LHCN-M2 (cell line): ENCODE measurements at places on chromosomes 5 and 9. TPM values are rescaled to one million over a fixed set of nuclear protein-coding genes. Genes with fewer than 3 reads are reported as not detected.

- DNase-seq = no peak
Observed at GRCh38 chr5:138909734-138910133, 34.6 kb upstream of the LRRTM2 start.

- peak; percentile 47 for DNase-seq
Observed at GRCh38 chr5:1772634-1773033, 27.0 kb downstream of the MRPL36 start.

- DNase-seq = no peak
Observed at GRCh38 chr5:174106997-174107655, 61.6 kb downstream of the NSG2 start.

DNAH5 gene
- total RNA-seq = 0.75 and 1.3 TPM in 2 replicates

GRCh38 chr5:95454536-95454935 is 63.4 kb downstream of the FAM81B start:
- DNase-seq = no peak

GARIN3 gene
- not detected in 2 replicates for total RNA-seq

GRCh38 chr5:158908425-158909220 is 191.1 kb downstream of the EBF1 start:
- no peak for DNase-seq

- peak; percentile 6 for DNase-seq
Observed at GRCh38 chr5:69049151-69049550, 44.7 kb upstream of the SLC30A5 start.

SAPCD2 gene
- 16.1 and 17.7 TPM in 2 replicates for total RNA-seq

GRCh38 chr5:149898811-149899210 is 45.8 kb downstream of the PDE6A start:
- DNase-seq = no peak

DNA sequence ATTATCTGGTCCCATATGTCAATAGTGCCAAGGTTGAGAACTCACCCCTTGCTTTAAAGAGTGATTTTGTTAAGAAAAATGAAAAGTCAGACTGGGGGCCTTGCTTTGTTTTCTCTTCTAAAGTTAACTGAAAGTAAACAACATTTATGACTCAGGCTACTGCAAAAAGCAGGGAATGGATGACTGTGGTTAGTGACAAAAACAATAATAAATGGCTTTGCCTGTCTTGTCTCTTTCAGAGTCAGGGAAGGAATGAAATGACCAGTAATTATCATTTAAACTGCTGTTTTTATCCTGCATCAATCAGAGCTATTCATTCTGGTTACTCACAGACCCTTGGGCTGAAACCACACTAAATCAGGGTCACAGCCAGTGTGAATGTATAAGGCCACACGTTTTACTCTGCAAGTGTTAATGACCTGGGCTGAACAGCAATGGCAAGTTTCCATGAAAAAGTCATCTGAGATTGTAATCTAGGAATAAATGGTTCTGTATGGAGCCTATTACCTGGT is 112.2 kb downstream of the ZNF608 start:
- DNase-seq = peak; percentile 70

- peak; percentile 86 for DNase-seq
Observed at GRCh38 chr5:33091571-33092363, 349.0 kb upstream of the TARS1 start.

- no peak for DNase-seq
Observed at GRCh38 chr9:113941526-113941925, 65.4 kb downstream of the ZNF618 start.

PKD2L2 gene
- total RNA-seq = not detected in 2 replicates

DNA sequence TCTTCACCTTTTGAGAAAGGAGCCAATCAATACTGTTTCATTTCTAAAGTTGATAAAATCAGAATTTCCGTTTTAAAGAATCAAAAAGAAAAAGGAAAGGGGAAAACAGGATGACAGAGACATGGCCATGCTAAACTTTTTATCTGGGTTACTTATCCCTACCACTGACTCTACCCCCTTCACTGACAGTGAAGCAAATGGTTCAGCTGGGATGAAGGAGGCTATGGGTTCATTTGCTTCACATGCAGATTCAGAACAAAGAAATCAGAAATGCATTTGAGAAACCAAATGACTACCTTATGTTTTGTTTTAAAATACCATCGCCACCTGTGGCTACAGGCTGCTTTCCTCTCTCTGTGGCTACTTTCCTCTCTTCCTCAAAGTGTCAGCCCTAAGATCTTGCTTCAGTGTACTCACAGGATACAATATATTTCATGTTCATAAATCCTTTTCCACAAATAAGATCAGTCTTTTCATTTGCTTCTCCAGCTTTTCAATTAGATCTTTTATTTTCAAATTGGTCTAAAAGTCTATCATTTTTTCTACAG is 53.3 kb downstream of the LPAR1 start:
- no peak for DNase-seq

DNA sequence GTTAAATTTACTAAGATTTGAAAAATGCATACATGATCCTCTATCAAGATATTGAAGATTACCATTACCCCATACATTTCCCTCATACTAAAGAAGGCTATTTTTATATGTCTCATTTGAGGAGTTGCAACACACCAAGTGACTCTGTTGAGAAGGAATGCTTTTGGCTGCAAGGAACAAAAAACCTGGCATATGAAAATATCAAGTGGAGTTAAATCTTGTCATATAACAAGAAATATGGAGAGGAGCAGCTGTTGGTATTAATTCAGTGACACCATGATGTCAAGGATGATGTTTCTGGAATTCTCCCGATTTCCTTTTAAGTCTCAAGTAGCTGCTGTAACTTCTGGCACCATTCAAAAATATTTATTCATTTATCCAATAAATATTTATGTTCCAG is 193.8 kb downstream of the CSNK1G3 start:
- peak; percentile 94 for DNase-seq

SIT1 gene
- 0.26 and 0.63 TPM in 2 replicates for total RNA-seq

IL9 gene
- not detected in 2 replicates for total RNA-seq

FOXD4L4 gene
- total RNA-seq = 0.06 and 0.17 TPM in 2 replicates

DNA sequence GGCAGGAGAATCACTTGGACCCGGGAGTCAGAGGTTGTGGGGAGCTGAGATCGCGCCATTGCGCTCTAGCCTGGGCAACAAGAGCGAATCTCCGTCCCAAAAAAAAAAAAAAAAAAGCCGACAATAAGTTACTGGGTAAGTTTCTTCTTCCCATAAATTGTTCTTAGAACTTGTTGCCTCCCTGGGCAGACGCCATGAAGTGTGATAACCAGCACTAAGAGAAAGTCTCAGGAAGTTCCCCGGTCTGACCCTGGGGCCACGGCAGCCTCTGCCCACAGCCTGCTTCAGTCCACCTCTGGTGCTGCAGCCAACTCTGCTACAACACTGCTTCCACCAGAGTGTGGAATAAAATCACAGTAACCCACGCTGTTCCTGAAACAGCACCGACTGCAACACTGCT is 19.1 kb downstream of the LPCAT1 start:
- no peak for DNase-seq

DNA sequence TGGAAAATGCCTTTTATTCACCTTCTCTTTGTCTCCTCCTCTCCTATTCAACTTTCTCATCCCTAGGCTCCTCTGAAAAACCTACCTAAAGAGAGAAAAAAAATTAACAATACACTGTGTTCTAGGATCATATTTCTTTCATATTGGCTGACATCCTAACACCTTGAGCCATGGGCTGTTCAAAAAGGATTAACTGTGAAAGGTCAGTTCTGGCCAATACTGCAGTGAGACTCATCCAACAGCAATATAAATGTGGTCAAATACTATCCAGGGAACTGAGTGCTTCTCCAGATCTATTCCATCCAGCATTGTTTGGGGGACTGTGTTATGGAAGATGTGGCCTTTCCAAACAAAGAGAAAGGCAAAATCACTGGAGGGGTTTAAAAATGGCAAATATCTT is 131.1 kb upstream of the MOCS2 start:
- DNase-seq = peak; percentile 22

- DNase-seq = no peak
Observed at GRCh38 chr5:142971303-142972013, 201.3 kb downstream of the ARHGAP26 start.

GRCh38 chr9:89872913-89873707 is 268.3 kb downstream of the GADD45G start:
- no peak for DNase-seq

GRCh38 chr5:1672396-1672795 is 127.2 kb downstream of the MRPL36 start:
- no peak for DNase-seq

DNA sequence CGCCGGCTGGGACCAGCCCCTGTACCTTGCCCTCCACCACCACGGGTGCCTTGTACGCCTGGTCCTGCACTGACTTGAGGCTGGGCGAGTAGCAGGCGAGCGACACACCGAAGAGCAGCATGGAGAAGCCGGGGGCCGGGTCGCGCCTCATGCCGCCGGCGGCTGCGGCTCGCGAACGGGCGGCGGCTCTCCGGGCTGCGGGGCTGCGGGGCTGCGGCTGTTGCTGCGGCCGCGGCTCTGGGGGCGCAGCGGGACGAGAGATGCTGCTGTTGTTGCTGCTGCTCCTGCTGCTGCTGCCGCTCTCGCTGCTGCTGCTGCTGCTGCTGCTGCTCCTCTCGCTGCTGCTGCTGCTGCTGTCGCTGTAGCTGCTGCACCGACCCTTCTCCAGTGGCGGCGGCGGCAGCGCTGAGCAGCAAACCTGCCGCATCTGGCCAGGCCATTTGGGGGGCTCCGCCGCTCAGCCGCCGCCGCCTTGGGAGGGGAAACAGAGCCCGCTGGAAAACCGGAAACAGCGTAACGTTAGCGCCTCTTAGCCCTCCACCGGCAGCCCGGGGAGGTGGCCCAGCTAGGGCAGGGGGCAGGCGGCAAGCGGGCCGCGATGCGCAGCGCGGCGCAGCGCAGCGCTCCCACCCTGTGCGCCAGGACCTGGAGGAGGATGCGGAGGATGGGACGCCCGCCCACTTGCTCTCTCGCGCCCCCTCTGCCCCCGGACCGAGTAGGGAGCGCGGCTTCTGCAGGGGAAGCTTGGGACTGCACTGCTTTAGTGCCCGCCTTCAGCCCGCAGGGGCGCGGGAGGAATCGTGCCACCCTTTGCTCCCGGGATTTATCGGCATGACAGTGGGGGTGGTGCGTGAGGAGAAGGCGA is at the start of gene NRG2:
NRG2 (minus strand) TSS at position 657 of the 865 bp plus-strand sequence.
- peak; percentile 56 for DNase-seq

RORB gene
- under 0.01 TPM in 1 of 2 replicates, not detected in the other for total RNA-seq

DNA sequence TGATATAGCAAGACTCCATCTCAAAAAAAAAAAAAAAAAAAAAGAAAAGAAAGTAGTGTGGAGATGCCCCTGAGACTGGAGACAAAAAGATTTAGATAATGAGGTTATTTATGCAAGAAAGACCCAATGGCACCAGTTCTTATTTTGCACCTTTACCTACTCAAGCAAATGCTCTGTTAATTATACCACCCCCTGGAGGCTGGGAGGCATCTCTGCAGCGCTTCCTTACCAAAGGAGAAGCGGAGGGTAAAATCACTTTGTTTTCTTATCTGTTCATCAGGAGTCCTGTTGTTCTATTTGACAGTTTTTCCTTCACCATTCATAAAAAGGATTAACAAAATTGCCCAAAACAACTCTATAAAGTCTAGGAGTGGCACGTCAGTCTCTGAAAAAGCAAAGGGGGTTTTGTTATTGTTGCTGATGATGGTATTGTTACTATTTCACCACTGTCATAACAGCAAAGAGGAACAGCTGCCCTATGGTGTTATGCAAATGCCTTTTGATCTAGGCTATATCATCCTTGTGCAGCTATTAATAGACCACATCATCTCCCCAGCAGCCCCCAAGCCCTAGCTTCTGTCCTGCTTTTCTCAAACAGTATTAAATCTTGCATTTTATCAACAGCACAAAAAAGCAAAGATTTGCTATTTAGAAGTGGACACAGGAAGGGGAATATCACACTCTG is 174.0 kb downstream of the PALM2AKAP2 start:
- DNase-seq = peak; percentile 74

DNA sequence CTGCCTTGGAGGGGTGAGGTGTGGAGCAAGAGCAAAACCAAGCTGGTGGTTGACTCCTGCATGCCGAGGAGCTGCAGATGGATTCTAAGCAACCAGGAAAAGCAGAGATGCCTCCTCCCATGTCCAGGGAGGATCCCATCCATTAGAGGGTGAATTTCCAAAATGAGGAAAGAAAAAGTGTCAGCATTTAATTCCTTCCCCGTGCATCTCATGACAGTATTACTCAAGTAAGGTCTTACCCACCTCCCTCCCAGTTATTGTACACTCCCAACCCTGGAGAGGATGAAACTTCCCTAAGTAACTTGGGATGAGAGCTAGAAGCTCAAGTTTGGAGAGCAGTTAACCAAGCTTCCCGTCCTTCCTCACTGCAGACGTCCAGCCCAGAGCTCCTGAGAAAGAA is 19.9 kb downstream of the C9orf152 start:
- no peak for DNase-seq

NSA2 gene
- 118 and 139 TPM in 2 replicates for total RNA-seq

DNA sequence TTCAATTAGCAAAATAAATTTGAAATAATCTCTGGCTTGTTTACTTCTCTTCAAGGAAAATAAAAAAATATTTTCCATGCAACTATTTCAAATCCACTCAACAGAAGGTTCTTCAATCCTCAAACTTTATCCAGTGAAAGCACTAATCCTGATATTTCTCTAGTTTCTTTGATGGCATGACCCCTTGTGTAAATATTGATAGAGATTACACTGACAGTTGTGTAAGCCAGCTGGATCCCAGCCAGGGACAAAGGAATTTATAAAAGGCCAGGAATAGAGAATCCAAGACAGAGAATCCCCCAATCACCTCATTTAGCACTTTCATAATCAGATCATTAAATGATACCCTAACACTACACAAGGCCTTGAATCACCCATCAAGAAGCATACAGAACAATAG is 135.2 kb downstream of the GNA14 start:
- DNase-seq = peak; percentile 41

DNA sequence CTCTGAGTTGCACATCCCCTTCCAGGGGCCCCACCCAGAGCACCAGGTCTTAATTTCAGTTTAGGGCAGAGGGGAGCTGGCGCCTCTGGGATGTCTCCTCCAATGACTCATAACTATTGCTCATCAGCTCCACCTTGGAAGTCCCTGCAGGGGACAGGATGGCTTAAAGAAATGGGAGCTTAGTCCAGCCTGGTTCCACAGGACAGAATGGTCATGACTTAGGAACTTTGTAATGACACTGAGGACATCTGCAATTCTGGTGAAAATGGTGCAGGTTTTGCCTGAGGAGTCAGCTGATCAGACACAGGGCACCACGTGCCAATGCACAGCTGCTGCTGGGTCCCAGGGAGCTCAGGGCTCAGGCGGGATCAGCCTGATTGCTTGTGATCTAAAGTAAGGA is 16.4 kb upstream of the PPP1R26 start:
- peak; percentile 50 for DNase-seq

PCA3 gene
- total RNA-seq = 0.29 TPM in 1 of 2 replicates, not detected in the other

WDR38 gene
- total RNA-seq = not detected in 2 replicates

DNA sequence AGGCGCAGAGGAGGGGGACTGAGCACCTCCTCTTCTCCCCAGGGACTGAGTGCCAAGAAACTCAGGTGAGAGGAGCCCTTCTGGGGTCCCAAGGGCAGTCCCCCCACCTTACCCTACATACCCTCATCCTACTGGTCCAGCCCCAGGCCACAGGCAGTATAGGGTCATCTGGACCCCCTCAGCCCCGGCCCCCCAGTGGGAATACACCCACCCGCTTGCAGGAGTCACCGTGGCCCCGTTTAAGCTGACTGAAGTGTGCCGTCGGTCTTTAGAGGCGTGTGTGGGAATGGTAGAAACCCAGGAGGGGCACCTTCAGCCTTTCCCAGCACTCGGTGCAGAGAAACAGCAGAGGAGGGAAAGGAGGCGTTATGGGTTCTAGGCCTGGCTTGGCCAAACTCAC is 30.8 kb downstream of the COL15A1 start:
- no peak for DNase-seq

FRMD3 gene
- 10.3 and 19.3 TPM in 2 replicates for total RNA-seq

CDKN2B-AS1 gene
- total RNA-seq = 2.9 and 6.2 TPM in 2 replicates

GRCh38 chr9:98254228-98255060 is 1.0 kb downstream of the TBC1D2 start:
- DNase-seq = no peak

GRCh38 chr5:122183788-122184170 is 54.4 kb downstream of the ZNF474 start:
- no peak for DNase-seq

- no peak for DNase-seq
Observed at GRCh38 chr9:128155736-128156500, 4.1 kb upstream of the BBLN start.
